Right ventricle myocardium inferior (tissue), 1 donor: ENCODE measurements at places on chromosomes 2 and 18. TPM values are rescaled to one million over a fixed set of nuclear protein-coding genes. Genes with fewer than 3 reads are reported as not detected.

GRCh38 chr2:219916726-219917440 is 289.5 kb downstream of the SLC4A3 start:
- DNase-seq = no peak

Gene CROCC2
- total RNA-seq = not detected

Gene SLC39A6
- total RNA-seq = 12.8 TPM

DNA sequence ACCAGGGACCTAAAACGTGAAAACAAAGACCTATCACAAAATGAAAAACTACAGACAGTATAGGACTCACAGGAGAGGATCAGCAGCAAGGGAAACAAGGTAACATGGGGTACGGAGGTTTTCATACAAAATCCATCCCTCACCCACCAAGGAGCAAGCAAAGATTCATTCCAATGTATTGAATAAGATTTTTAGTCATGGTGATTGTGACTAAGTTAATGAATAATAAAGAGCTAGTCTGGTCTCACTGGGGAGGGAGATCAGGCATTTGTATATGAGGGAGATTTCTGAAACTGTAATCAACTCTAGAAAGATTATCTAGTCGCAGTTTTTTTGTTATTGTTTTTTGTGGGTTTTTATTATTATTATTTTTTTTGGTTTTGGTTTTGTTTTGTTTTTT is 336.5 kb upstream of the MMADHC start:
- DNase-seq = no peak

- DNase-seq = peak; percentile 78
Measured at GRCh38 chr2:85772841-85773491, 19.2 kb downstream of the ATOH8 start.

DNA sequence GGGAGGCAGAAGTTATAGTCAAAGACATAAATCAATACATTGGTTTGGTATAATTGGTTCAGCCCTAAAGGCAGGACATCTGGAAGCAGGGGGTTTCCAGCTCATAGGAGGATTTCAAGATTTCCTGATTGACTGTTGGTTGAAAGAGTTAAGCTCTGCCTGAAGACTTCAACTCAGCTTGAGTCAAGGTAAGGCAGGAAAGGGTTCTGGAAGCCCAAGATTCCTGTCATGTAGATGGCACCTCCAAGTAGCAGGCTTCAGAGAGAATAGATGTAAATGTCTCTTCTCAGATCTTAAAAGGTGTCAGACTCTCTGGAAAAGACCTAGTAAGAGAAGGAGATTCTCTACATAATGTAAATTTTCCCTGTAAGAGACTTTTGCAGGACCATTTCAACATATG is 335.3 kb downstream of the RIT2 start:
- DNase-seq = no peak

Gene KCNJ3
- 2.6 TPM for total RNA-seq

Gene DYSF
- 57.8 TPM for total RNA-seq
